ENCODE measurements at places on chromosomes 6 and 20.

- DNase-seq = no peak
These were observed 89.6 kb downstream of the BMP7 start for GRCh38 chr20:57176842-57177241.

GRCh38 chr6:144036064-144036834 lies 28.2 kb upstream of the PLAGL1 start:
- DNase-seq = peak; percentile 63

GRCh38 chr6:56223995-56224394 lies 23.4 kb downstream of the COL21A1 start:
- DNase-seq = peak; percentile 72

- peak; percentile 35 for DNase-seq
These were observed 88.7 kb downstream of the ZHX3 start for GRCh38 chr20:41228858-41229257.

DNA sequence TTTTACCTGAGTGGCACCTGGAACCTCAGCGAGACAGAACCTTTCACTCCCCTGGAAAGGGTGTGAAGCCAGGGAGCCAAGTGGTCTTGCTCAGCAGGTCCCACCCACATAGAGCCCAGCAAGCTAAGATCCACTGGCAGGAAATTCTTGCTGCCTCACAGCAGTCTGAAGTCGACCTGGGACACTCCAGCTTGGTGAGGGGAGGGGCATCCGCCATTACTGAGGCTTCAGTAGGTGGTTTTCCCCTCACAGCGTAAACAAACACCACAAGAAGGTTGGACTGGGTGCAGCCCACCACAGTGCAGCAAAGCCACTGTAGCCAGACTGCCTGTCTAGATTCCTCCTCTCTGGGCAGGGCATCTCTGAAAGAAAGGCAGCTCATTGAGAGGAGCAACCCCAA lies 134.7 kb upstream of the RSPO3 start:
- no peak for DNase-seq
